Activated CD4-positive, alpha-beta memory T cell treated with anti-CD3 and anti-CD28 coated beads for 36 hours (primary cell): ENCODE measurements at places on chromosomes 6 and 20. TPM values are rescaled to one million over a fixed set of nuclear protein-coding genes. Genes with fewer than 3 reads are reported as not detected.

- peak; percentile 57 for DNase-seq
- no peaks in the 10 kb centered on the region for H3K27me3 ChIP-seq
- peaks cover 26% of the 10 kb centered on the region for H3K4me1 ChIP-seq
- H3K27ac ChIP-seq, result peak within 1 kb of the TSS; percentile 96
- H3K36me3 ChIP-seq, result peaks cover 10% of the 10 kb centered on the region
- H3K4me3 ChIP-seq, result peak within 1 kb of the TSS; percentile 92
These were observed at the start of gene STXBP5 for GRCh38 chr6:147204060-147204785. TSS of gene STXBP5 (plus strand) at chr6:147204417. CDS start at chr6:147204533, 116 bp downstream.

DNA sequence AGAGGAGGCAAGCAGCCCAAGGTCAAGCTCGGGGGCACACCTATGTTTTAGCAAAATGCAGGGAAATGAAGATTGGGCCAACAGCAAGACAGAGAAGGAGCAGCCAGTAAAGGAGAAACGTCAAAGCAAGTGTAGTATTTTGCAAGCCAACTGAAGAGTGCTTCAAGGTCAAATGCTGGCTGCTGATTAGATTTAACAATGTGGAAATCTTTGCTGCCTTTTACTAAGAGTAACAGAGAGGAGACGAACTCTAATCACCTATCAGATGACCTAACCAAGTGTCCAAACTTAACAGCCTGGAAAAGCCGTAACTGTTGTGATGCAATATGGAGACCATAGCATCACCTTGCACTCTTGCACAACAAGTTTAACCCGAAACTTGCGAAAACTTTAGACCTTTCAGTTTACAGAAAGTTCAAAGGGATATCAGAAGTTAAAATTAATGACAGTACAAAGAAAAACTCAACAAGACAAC lies 30.4 kb downstream of the AKIRIN2 start:
- H3K4me3 ChIP-seq, result no peak overlapping the region
- DNase-seq, result no peak
- H3K36me3 ChIP-seq, result peaks cover 48% of the 10 kb centered on the region

DNA sequence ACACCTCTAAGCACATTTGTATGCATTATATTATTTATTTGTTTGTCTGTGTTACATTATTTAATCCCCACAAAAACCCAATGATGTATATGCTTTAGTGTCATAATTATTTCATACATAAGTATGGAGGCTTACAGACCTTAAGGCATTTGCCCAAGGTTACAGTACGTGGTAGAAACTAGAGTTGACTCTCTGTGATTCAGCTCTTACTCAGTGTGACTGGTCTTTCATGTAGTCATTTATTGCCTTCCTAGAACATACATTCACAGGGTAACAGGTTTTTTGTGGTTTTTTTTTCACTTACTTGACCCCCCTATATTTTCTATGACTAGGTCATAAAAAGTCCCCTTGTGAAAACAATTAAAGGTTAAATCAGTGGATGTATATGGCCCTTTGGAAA lies 566.8 kb downstream of the TFAP2A start:
- H3K4me3 ChIP-seq, result no peak overlapping the region
- H3K36me3 ChIP-seq, result no peaks in the 10 kb centered on the region
- no peaks in the 10 kb centered on the region for H3K4me1 ChIP-seq
- H3K27ac ChIP-seq, result no peak overlapping the region

- no peak overlapping the region for H3K4me3 ChIP-seq
- no peaks in the 10 kb centered on the region for H3K27me3 ChIP-seq
- H3K4me1 ChIP-seq, result no peaks in the 10 kb centered on the region
- H3K27ac ChIP-seq, result no peak overlapping the region
- H3K36me3 ChIP-seq, result no peaks in the 10 kb centered on the region
These were observed 137.5 kb downstream of the FOXA2 start for GRCh38 chr20:22446613-22447446.

GRCh38 chr6:71107911-71108420 lies 151.1 kb upstream of the B3GAT2 start:
- no peaks in the 10 kb centered on the region for H3K4me1 ChIP-seq
- no peak overlapping the region for H3K4me3 ChIP-seq
- H3K27ac ChIP-seq, result no peak overlapping the region
- no peak for DNase-seq

- no peak overlapping the region for H3K27ac ChIP-seq
- H3K36me3 ChIP-seq, result no peaks in the 10 kb centered on the region
- H3K4me3 ChIP-seq, result no peak overlapping the region
- DNase-seq, result no peak
- peaks cover 2% of the 10 kb centered on the region for H3K4me1 ChIP-seq
- peaks cover 10% of the 10 kb centered on the region for H3K27me3 ChIP-seq
These were observed 15.6 kb downstream of the SLC17A1 start for GRCh38 chr6:25816252-25816651.

DNA sequence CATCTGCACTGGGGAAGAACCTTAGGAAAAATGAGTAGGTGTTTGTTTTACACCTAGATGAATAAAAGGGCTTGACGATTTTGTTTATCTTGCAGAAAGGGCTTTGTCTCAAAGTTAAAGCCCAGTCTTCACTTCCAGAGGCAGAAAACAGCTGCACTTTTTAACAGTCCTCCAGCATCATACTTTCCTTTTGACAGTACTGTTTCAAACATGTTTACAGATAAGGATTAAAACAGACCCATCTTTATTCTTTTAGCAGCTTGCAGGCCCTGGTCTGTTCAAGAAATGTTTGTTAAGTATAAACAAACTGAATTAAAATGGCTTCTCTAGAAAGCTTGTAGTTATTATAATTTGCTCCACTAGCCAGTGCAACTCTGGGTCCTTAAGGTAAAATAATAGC lies 374.2 kb downstream of the EPHA7 start:
- no peak overlapping the region for H3K4me3 ChIP-seq
- H3K27me3 ChIP-seq, result no peaks in the 10 kb centered on the region
- no peak overlapping the region for H3K27ac ChIP-seq

DNA sequence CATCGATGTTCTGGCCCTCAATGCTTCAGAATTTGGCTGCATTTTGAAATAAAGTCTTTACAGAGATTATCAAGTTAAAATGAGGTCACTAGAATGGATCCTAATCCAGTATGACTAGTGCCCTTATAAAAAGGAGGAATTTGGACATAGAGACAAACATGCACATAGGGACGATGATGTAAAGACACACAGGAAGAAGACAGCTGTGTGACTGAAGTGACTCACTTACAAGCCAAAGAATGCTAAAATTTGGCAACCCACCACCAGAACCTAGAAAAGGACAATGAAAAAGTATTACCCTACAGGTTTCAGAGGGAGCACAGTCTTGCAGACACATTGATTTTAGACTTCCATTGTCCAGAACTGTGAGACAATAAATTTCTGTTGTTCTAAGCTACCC lies 322.8 kb upstream of the GJE1 start:
- H3K27me3 ChIP-seq, result no peaks in the 10 kb centered on the region
- H3K27ac ChIP-seq, result no peak overlapping the region
- no peak overlapping the region for H3K4me3 ChIP-seq
- no peak for DNase-seq
- no peaks in the 10 kb centered on the region for H3K36me3 ChIP-seq

DNA sequence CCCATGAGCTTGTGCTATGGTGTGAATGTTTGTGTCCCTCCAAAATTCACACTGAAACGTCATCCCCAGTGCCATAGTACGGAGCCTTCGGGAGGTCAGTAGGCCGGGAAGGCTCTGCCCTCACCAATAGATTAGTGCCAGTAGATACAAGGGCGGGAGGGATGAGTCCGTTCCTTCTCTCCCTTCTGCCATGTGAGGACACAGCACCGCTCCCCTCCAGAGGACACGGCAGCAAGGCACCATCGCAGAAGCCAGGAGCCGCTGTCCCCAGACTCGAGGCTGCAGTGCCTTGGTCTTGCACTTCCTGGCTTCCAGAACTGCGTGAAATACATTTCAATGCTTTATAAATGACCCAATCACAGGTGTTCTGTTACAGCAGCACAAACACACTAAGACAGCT lies 39.2 kb upstream of the BHLHE23 start:
- no peaks in the 10 kb centered on the region for H3K4me1 ChIP-seq
- no peak for DNase-seq
- H3K4me3 ChIP-seq, result no peak overlapping the region
- no peaks in the 10 kb centered on the region for H3K36me3 ChIP-seq

- no peak overlapping the region for H3K4me3 ChIP-seq
- no peak overlapping the region for H3K27ac ChIP-seq
- DNase-seq, result peak; percentile 51
- peaks cover 7% of the 10 kb centered on the region for H3K4me1 ChIP-seq
- peaks cover 4% of the 10 kb centered on the region for H3K27me3 ChIP-seq
- H3K36me3 ChIP-seq, result no peaks in the 10 kb centered on the region
These were observed 74.5 kb downstream of the DCDC2 start for GRCh38 chr6:24283043-24283985.

GRCh38 chr20:36862857-36863668 lies 12.9 kb upstream of the TLDC2 start:
- H3K36me3 ChIP-seq, result no peaks in the 10 kb centered on the region
- H3K27ac ChIP-seq, result no peak overlapping the region
- H3K4me1 ChIP-seq, result peaks cover 3% of the 10 kb centered on the region
- no peak for DNase-seq
- H3K27me3 ChIP-seq, result peaks cover 23% of the 10 kb centered on the region
- H3K4me3 ChIP-seq, result no peak overlapping the region

- H3K4me3 ChIP-seq, result no peak overlapping the region
- H3K27me3 ChIP-seq, result peaks cover 18% of the 10 kb centered on the region
- no peaks in the 10 kb centered on the region for H3K4me1 ChIP-seq
- H3K36me3 ChIP-seq, result no peaks in the 10 kb centered on the region
- no peak overlapping the region for H3K27ac ChIP-seq
- DNase-seq, result peak; percentile 74
These were observed 67.4 kb downstream of the ALDH8A1 start for GRCh38 chr6:134882426-134883038.

DNA sequence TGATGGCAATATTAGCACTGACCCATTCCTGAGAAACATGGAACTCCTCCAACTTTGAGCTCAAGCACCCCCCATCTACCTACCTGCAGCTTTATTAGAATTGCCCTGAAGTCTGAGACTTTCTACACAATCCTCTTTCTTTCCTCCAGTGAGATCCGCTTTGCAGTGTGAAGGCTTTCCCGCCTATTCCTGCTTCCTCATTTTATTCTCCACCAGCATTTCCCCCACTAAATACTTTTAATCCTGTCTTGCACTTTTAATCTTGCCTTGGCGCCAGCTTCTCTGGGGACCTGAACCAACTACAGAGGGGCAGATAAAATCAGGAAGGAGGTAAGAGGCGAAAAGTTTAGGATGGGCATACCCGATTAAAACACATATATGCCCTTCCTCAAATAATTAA lies 178.1 kb upstream of the PRDM1 start:
- H3K4me1 ChIP-seq, result no peaks in the 10 kb centered on the region
- no peaks in the 10 kb centered on the region for H3K36me3 ChIP-seq
- DNase-seq, result no peak

DNA sequence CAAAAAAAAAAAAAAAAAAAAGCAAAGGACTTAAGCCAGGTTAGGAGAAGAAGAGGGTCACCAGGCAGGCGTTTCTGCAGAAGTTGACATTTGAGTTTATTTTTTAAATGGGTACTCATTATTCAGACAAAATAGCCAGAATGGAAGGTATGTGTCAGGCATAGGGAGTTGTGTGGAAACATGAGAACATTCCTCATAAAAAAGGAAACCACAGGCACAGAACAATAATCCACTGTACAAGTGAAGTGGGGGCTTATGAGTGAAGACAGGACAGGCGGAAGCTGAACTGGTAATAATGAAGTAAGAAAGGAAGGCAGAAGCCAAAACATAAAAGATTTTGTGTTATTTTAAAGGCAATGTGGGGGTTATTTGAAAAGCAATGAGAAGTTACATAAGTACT lies 104.6 kb downstream of the EPB41L2 start:
- no peak overlapping the region for H3K27ac ChIP-seq
- H3K36me3 ChIP-seq, result peaks cover 10% of the 10 kb centered on the region
- no peak for DNase-seq
- no peaks in the 10 kb centered on the region for H3K27me3 ChIP-seq
- no peaks in the 10 kb centered on the region for H3K4me1 ChIP-seq

Gene AFDN
- total RNA-seq, result 39.0 TPM

Gene SCUBE3
- 0.02 TPM for total RNA-seq

Gene BRD2
- 190 TPM for total RNA-seq

Gene PPP1R16B
- 114 TPM for total RNA-seq

Gene MTFR2
- 24.2 TPM for total RNA-seq

Gene ID4
- not detected for total RNA-seq

Gene EBF4
- 5.9 TPM for total RNA-seq

Gene C6orf89
- total RNA-seq, result 29.2 TPM

Gene MEP1A
- total RNA-seq, result not detected

Gene LY6G6D
- total RNA-seq, result not detected
